ENCODE measurements at places on chromosomes 11 and 22.

DNA sequence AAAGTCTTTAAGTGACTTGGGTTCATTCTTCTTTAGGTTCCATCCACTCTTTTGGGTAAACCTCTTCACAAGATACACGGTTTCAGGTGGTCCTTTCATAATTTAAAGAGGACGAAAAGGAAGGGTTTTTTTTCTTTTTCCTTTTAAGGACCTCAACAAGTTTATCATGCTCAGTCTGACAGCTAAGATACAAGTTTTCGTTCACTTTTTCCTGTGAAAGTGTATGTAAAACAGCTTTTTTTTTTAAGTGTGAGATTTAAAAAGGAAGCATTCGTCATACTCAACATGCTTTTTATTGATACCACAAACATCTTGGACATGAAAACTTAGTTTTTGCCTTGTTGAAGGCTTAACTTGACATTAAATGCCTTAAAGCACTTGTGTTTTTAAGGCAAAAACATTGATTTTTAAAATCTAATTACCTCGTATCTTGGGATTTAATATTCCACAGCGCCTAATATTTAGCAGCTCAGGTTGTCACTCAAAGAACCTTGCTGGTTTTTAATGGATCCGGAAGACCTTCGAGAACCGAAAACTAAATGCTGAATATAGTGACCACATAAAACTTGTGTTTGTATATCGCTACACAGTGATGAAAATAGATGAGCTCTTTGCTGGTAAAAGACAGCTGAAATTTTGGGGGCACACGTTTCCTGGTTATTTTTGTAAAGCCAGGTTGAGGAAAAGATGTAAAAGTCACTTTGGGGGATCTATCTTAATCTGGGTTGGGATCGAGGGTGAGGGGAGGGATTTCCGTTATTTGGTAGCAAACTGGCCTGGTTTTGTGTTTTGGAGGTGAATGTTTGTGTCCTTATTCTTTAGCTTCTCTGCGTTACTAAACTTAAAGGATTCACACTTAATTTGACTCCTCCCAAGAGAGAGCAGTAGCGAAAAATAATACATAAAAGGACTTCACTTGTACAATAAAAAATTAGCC is 2.3 kb downstream of the PCF11 start:
- DNase-seq = no peak

DNA sequence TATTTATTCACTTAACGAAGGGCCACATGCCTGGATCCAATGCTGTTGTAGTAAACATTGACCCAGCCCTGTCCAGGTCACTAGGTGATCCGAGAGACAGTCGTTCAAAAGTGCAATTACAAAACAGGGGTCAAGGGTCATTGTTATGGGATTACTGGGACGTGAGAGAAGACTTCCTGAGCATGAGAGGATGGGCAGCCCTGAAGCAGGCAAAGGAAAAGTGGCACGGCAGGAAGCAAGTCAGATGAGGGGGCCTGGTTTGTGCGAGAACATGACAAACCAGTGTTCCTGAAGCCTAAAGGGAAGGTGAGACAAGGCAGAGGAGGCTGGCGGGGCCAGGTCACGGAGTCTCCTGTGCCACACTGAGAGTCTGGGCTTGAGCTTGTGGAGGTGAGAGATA is 15.8 kb upstream of the MMP20 start:
- no peak for DNase-seq

- DNase-seq = no peak
Measured at GRCh38 chr11:79471071-79471844, 30.4 kb upstream of the TENM4 start.

- no peak for DNase-seq
Measured at GRCh38 chr11:64568041-64568571, 22.9 kb upstream of the SLC22A12 start.

GRCh38 chr11:118911880-118912741 is 13.6 kb downstream of the BCL9L start:
- peak; percentile 92 for DNase-seq

DNA sequence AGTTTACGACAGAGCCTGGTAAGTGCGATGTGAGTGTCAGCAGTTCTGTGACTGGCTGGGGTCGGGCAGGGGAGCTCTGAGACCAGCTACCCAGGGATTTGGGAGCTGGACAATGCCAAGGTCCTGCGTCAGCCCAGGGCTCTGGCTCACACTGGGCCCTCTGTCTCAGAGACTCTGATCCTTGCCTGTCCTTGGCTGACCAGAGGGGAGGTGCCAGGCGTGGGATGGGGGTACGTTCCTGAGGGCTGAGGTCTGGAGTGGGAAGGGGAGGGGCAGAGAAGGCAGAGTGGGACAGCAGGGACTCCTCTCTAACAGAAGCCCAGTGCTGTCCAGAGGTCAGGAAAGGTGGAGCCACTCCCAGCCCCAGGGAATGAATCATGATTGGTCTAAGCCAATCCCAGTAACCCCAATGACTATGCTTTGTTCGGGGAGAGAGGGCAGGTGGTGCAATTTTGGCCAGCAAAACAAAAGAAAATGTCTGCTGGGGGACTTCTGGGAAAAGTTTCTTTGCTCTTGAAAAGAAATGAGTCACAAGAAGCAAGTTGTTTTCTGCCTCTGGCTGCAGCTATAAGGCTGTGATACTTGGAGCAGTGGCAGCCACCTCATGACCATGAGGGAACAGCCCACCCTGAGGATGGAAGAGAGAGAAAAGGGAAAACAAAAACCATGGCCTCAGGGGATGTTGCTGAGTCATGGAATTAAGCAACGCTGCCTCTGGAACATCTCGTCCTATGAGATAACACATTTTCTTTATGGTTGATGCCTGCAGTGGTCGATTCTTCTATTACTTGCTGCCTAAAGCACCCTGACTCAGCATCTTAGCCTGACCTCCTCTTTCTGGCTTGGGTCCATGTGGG is 108.3 kb downstream of the CHST1 start:
- DNase-seq = no peak

GRCh38 chr11:17930544-17931125 is 82.2 kb downstream of the SERGEF start:
- no peak for DNase-seq

GRCh38 chr22:36617694-36618522 is 85.6 kb downstream of the CACNG2 start:
- DNase-seq = no peak

GRCh38 chr22:37070334-37070733 is 18.8 kb downstream of the KCTD17 start:
- no peak for DNase-seq

Data from kidney capillary endothelial cell (primary cell).